Esophagus muscularis mucosa (tissue), 4 donors: ENCODE measurements at places on chromosomes 16 and 17. TPM values are rescaled to one million over a fixed set of nuclear protein-coding genes. Genes with fewer than 3 reads are reported as not detected.

DNA sequence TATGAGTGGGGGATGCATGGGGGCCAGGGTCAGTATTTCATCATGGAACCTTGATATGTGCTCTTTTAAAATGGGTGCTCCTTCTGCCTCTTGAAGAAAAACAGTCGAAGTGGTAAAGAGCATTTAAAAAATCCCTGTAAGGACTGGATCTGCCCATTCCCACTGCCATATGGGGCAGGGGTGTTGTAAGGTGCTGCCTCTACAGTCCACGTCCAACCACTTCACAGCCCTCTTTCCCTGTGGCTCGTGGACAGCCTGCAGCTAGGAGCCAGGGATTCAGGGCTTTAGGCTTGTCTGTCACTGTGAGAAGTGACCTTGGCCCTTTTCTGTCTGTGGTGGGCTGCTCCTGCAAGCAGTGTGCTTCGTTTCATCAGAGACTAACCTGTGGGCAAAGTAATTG, 44.3 kb downstream of the IGF2BP1 start:
- no peak for DNase-seq

GRCh38 chr17:395179-395578, 42.6 kb upstream of the RPH3AL start:
- no peak for DNase-seq

DNA sequence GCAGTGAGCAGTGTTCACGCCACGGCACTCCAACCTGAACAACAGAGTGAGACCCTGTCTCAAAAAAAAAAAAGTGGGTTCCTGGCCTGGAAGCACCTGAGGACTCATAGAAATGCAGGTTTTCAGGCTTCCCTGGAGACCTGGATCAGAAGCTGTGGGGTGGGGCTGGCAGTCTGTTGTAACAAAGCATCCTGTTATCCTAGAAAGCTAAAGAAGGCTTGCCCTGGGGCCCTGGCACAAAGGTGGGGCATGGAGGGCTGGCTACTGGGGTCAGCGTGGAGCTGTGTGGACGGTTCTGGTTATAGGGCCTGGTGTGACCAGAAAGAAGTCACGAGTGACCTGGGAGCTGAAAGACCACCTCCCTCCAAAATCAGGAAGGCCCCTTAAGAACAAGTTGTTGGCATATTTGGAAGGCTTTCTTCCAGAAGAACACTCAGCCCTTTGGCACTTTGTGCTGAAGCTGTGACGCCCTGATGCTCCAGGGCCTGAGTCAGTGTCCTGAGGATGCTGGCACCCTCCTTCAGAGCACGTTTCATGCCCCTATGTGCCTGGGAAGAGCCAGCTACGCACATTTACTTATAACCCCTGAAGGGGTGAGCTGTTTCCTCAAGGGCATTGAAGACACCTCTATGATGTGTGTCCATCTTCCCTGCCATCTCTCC, 6.2 kb downstream of the CRISPLD2 start:
- no peak for DNase-seq

The CACNG1 gene
- not detected for total RNA-seq

DNA sequence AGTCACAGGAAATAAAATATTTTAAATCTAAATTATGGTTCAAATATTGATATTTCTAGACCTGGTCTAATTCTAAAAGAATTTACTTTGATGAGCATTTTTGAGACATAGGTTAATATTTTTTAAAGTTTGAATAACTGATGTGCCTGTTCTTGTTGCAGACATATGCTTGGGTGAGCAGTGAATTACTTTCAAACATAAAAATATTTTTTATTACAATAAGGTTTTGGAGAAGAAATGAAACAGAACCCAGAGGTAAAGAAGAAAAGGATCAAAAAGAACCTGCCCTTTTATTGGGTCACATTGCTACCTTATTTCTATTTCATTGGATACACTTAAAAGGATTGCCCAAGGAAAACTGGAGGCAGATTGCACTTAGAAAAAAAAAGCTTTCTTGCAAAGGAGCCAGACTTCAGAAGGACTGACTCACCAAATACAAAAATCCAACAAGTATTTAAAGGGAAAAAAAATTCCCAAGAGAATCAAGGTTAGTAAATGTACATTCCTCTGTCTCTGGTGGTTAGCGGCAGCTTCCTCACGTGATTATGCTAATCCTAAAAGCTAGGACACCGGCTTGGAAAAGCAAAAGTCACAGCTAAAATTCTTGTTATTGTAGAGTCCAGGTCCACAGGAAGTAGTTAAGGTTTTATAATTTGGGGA, 18.5 kb downstream of the ENPP7 start:
- no peak for DNase-seq

DNA sequence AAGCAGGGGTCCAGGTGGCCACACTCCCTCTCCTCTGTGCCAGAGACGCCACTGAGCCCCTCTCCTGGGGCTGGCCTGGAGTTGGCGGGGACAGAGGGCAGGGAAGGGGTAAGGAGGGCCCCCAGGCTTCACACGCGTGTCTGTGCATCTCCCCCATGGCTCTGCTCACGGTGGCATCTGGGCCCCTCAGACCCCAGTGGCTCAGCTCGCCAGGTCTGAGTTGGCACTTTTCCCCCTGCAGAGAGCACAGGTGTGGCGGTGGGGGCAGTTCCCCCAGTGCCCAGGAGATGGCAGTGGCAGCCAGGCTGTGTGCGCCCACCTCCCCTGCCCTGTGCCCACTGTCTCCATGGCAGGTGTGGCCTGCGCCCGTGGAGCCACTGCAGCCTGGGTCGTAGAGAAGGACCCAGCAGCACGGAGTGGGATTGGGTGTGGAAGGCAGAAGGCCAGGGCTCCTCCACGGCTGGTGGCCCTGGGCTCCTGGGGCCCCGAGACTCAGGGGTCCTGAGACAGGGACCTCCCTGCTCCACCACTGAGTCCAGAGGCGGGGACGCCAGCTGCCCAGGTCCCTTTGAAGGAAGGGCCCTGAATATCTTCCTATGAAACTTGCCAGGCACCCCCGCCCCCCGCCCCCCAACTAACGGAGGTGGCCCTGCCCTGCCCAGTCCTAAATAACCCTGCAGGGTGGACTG, 4.3 kb upstream of the APRT start:
- DNase-seq = no peak
